ENCODE measurements at places on chromosomes 12 and 14.

DNA sequence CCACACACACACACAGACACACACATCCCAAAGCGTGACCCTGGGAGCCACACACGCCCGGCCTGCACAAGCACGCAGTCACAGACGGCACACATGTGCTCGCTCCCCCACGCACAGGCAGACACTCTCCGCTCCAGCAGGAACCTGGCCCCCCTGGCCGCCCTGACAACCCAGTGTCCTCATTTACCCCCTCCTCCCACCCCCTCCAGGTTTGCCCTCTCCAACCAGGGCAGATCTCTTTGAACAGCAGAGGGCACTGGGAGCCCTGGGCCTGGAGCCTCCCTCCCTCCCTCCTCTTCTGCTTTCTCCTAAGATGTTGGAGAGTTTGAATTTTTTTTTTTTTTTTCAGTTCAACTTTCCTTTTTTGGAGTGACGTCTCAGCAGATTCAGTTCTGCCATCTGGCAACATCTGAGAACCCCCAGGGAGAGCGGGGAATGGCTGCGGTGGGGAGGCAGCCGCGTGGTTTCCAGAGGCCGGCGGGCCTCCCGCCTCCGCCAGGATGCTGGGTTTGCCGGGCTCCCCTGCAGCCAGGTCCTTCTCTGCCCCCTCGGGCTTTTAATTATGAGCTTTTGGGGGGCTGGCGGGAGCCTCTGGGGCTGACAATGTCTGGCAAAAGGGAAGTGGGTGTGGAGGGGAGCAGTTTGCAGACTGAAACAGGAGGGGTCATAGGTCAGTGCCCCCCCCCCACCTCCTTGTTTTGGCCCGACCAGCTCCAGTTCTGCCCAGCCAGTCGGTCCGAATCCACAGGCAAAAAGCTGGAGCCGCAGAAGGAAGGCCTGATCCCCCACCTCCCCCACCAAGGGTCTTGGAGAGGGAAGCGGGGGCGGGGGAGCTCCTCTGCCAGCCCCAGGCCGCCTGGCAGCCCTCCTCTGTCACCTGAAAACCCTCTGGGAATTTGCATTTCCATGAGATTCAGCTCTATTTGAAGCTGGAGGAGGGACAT is 1.3 kb upstream of the NCOR2 start:
- DNase-seq, result peak; percentile 33

GRCh38 chr12:32120419-32120818 is 13.8 kb downstream of the BICD1 start:
- no peak for DNase-seq

- DNase-seq, result no peak
These were observed 11.9 kb downstream of the CALM1 start for GRCh38 chr14:90408713-90409112.

- no peak for DNase-seq
These were observed 459 bp downstream of the NUAK1 start for GRCh38 chr12:106138357-106138632.

DNA sequence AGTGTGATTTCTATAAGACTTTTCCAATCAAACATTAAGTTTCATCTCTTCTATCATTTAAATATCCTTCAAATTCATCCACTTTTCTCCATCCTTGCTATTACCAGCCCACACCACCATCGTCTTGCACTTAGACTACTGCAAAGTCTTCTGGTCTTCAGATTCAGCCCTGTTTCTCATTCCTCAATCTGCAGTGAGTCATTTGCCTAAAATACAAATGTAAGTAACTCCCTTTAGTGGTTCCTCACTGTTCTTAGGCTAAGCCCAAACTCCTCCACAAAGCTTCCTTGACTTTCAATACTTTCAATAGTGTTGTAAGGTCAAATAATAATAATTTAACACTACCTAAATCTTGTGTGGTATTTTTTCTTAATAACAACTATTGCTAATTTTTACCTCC is 83.3 kb downstream of the PLEKHG7 start:
- DNase-seq, result no peak

GRCh38 chr12:115553622-115554021 is 723.9 kb downstream of the MED13L start:
- DNase-seq, result no peak

GRCh38 chr12:80064269-80064668 is 35.1 kb upstream of the OTOGL start:
- DNase-seq, result no peak

GRCh38 chr12:106080041-106080790 is 58.5 kb downstream of the NUAK1 start:
- no peak for DNase-seq

DNA sequence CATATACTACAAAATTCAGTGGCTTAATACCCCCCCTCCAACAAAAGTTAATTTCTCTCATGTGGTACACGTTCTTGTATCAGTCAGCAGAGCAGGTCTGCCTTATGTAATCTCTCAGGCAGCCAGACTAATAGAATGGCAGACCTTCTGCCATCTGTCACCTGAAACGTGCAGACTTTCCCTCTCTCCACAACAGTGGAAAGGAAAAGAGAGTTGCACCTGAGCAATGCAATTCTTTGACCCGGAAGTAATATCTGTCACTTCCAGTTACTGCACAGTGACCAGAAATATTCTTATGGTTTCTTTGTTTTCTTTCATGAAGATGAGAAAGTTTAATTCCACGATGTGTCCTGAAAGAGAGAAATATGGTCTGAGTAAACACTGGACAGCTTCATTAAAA is 14.4 kb downstream of the KERA start:
- no peak for DNase-seq

DNA sequence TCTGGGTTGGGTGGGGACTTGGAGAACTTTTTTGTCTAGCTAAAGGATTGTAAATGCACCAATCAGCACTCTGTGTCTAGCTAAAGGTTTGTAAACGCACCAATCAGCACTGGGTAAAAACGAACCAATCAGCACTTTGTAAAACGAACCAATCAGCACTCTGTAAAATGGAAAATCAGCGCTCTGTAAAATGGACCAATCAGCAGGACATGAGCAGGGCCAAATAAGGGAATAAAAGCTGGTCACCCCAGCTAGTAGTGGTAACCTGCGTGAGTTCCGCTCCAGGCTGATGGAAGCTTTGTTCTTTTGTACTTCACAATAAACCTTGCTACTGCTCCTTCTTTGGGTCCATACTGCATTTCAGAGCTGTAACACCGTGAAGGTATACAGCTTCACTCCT is 1.7 kb upstream of the ACOT2 start:
- DNase-seq, result no peak

DNA sequence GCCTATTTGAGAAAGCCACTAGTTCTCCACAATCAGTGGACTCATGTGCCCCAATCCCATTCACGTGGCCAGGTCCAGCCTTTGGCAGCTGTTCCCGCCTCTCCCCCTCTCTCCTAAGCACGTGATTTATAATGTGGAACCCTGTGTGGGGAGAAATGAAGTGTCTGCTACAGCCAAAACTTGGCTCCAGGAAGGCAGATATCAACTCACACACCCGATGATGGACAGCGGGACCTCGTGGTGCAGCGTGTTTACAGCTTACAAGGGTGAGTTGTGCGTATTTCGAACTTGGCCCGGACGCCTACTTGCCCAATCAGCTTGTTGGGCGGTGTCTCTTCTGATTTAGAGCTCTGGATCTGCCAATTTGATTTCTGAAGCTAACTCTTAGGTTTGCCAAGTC is 38.1 kb upstream of the FAM181A start:
- no peak for DNase-seq

GRCh38 chr12:79547044-79547734 is 143.6 kb downstream of the PAWR start:
- no peak for DNase-seq

GRCh38 chr12:130709151-130709970 is 6.7 kb downstream of the RIMBP2 start:
- DNase-seq, result no peak

DNA sequence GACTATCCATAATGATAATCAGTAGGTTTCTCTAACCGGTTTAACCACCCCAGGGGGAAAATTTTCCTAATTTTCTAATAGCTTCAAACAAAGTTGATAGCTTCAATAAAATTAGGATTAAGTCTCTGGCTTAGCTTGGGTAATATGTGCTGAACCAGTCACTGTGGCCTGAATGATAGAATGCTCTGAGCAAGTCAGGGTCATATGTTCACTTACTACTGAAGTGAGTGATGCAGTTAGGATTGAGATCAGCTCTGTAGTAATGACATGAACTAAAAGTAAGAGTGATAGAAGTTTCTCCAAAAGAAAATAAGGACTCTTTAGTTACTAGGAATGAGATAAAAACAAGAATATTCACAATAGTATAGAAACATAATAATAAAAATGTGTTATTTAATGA is 32.6 kb downstream of the ETNK1 start:
- DNase-seq, result no peak

GRCh38 chr12:26719852-26720251 is 113.1 kb downstream of the ITPR2 start:
- DNase-seq, result no peak

GRCh38 chr12:69115951-69116350 is 123.4 kb upstream of the CPSF6 start:
- DNase-seq, result no peak

- no peak for DNase-seq
These were observed 10.2 kb downstream of the STX2 start for GRCh38 chr12:130828895-130829294.

GRCh38 chr14:20697273-20698017 is 8.9 kb downstream of the ANG start:
- DNase-seq, result no peak

DNA sequence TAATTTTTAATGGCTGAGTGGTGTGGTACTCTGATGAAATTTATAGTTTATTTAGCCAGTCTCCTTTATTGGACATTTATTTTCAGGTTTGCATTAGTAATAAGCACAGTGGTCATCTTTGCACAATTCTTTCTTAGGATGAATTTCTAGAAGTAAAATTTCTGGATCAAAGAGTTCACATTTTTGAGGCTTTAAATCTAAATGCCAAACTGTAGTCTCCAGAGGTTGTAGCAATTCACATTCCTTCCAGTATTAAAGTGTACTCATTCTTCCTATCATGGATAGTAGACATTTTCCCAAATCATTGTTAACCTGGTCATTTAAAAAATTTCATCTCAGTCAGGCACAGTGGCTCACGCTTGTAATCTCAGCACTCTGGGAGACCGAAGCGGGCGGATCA is 24.8 kb downstream of the SLC39A9 start:
- DNase-seq, result no peak

- DNase-seq, result no peak
These were observed 31.1 kb downstream of the APPL2 start for GRCh38 chr12:105204916-105205315.

DNA sequence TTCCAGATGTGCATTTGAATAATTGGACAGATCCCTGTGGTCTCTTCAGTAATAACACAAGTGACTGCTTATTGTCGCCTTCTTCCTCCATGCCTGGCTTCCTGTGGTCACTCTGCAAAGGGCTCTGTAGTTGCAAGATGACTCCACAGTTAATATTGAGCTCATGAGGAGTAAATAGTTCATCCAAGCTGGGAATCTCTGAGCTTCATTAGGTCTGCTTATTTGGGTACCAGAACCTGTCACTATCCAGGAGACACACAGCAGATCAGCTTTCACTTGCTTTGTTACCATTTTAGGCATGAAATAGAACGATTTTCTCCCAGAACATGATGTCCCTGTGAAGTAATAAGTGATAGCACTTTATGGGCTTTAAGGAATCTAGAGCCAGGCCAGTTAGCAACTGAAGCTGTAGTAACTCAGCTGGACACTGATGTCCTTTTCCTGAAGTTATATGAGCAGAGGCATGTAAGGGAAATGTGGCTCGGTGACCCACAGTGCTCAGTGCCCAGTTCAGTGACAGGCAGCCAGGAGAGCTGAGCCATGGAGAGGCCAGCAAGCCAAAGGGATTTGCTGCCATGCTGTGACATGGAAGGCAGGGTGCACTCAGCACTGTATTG is 50.1 kb downstream of the CRADD start:
- no peak for DNase-seq

DNA sequence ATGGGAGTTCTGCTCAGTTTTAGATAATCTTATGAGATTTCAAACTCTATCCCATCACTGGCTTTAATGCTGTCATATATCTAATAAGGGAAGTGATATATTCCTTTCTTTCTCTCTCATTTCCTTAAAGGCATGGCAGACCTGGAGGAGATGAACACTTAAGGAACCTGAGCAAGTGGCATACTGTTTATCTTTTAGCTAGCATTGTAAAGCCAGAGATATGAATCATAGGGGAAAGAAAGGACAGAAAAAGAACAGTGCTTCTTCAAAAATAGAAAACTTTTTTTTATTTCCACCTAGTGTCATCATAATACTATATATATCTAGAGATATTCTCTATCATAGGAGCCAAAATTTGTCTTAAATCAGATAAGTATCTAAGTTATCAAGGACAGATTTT is 68.3 kb upstream of the PSMA6 start:
- no peak for DNase-seq

GRCh38 chr12:101599311-101599710 is 4.5 kb downstream of the MYBPC1 start:
- no peak for DNase-seq

GRCh38 chr12:49809381-49809905 is 18.8 kb downstream of the NCKAP5L start:
- no peak for DNase-seq

DNA sequence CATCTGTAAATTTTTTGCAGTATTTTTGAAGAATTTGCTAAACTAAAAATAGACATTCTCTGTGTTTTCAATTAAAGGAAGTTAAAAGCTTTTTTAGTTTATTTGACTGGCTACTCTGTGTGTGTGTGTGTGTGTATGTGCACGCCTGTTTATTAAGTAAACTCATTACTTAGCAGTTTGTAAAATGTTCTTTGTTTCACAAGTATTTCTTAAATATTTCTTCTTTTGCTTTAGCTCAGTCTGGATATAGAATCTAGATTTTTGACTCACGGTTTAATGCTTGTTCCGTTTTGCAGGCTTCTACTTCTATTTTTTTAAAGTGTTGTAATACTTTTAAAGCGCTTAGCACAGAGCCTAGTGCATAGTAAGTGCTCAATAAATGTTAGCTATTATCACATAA is 46.5 kb upstream of the KCNMB4 start:
- DNase-seq, result no peak

GRCh38 chr12:52370926-52371608 is 3.8 kb upstream of the KRT85 start:
- no peak for DNase-seq

- DNase-seq, result peak; percentile 72
These were observed 18.9 kb upstream of the SMUG1 start for GRCh38 chr12:54207539-54208294.

GRCh38 chr12:46135750-46136149 is 133.1 kb downstream of the SLC38A1 start:
- no peak for DNase-seq

- peak; percentile 41 for DNase-seq
These were observed 1.1 kb downstream of the GXYLT1 start for GRCh38 chr12:42143452-42144157.

DNA sequence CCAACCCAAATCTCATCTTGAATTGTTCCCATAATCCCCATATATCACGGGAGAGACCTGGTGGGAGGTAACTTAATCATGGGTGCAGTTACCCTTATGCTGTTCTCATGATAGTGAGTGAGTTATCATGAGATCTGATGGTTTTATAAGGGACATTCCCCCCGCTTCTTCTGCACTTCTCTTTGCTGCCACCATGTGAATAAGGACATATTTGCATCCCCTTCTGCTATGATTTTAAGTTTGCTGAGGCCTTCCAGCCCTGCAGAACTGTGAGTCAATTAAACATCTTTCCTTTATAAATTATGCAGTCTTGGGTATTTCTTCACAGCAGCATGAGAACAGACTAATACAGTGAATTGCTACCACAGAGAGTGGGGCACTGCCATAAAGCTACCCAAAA is 179.1 kb downstream of the LRIG3 start:
- DNase-seq, result no peak

Data from NCI-H510A treated with DMSO at 0.1 percent for 48 hours (cell line).